NCI-H2029 (cell line): ENCODE measurements at places on chromosomes 11 and 22.

DNA sequence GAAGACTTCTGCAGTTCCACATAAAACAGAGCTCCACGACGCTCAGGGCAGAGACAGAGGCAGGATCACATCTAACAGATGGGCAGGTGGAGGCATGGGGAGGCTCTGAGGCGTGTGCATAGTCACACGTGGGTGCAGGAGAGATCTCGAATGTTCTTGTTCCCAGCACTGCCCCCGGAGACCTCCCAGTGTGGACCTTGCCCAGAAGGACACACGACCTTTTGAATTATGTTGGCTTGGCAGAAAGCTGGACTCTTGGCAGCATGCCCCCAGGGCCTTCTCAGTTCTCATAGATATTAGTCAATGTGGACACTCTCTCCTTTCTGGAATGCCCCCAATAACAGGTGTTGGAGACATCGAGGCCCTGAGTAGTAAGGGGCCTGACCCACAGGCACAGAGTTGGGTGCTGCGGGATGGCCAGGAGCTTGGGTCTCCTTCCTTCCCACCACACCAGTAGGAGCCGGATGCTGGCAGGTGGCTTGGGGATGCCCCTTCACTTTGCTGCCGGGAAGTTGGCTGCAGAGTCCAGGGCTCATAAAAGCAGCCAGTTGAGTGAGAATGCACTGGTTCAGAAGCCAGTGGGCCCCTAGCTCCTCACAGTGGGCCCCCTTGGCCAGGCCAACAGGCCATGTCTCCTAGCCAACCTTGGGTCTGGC lies 12.1 kb downstream of the MYEOV start:
- no peak for DNase-seq

GRCh38 chr11:59669611-59670009 lies 773 bp upstream of the PATL1 start:
- DNase-seq = no peak

- peak; percentile 29 for DNase-seq
Measured at GRCh38 chr11:132137981-132138313, 767.5 kb downstream of the NTM start.

GRCh38 chr11:78921509-78921908 lies 346.8 kb upstream of the NARS2 start:
- DNase-seq = no peak

DNA sequence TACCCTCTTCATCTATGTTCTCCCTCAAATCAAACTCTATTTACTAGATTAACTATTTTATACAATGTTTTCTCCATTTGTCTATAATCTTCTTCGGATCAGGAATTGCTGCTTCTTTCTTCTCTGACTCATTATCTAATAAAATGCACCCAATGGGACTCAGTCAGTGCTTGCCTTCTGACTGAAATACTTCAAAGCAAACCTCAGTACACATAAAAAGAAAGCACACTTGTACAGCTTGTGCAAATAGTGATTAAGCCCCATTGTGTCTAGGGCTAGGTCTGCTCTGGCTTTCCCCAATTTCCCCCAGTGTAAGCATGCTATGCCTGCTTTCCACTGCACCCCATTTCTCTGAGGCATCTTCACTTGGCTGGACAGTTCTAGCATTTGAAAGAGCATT lies 118.6 kb upstream of the C11orf87 start:
- peak; percentile 1 for DNase-seq

DNA sequence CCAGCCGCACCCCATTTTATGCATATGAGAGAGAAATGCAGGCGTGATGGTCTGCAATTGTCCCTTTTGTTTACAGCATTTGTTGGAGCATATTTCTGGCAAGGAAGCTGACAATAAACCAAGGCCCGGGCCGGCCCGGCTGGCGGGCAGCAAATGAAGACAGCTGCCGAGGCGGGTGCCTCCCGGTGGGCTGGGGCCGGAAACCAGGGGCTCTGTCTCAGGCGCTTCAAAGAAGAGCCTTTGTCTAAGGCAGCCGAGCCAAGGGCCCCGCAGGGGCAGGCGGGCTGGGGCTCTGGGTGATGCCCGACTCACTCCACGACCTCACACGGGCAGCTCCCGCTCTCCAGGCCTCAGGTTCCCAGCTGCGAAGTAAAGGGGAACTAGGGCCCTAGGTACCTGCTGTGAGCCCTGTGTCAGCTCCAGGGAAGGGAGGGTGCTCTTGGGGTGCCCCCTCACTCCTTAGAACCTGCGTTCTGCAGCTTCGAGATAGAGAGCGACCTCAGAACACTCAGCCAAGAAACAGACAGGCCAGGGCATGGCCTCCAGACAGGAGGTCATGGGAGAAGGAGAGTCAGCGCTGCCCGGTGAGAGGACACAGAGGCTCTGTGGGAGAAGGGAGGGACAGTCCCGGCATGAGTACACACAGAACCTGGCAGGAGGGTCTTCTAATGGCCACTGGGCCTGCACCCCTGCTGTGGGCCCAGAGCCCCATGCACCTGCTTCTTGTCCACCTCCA lies 2.4 kb downstream of the LINC01488 start:
- no peak for DNase-seq

DNA sequence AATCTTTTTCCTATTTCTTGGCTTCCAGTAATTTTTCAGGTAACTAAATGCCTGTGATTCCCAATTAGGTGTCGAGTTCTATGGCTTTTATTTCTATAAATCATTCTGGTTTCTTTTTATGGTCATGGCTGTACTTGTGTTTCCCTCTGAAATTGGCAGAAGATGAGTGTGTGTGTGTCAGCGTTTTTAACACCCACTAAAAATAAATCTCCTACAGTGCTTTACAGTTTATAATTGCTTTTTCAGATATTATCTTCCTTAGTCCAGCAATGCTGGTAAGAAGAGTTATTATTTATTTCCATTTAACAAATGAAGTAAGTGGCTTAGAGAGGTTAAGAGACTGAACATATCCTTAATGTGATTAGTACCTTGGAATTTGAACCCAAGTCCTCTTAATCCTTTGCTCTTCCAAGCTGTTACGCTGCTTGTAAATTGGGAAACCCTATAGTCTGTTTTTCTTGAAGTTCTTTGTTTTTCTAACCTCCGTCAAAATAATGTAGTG lies 125.2 kb downstream of the TEAD1 start:
- peak; percentile 23 for DNase-seq

- DNase-seq = no peak
Measured at GRCh38 chr11:6926208-6927029, at the start of gene ZNF215. Gene ZNF215, plus strand, starts transcription at chr11:6926426. Its CDS starts 5,847 bp downstream, at chr11:6932273.

GRCh38 chr11:107928767-107929507 lies 689 bp downstream of the RAB39A start:
- peak; percentile 41 for DNase-seq

DNA sequence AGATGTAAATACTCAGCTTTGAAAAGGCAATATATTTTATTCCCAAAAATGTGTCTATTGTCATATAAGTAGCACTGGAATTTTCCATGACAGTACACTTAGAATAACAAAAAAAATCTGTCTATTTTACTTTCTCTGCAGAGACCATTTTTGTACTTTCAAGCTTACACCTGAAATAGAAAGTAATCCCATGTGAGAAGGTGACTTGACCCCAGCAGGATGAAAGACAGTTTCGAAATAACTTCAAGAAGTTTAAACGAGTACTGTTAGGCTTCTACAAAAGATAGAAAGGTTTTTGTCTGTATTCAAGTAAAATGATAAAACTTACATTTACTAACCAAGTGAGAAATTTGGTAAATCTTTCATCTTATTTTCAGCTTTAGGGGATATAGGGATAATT lies 259.9 kb upstream of the CTSC start:
- DNase-seq = no peak

DNA sequence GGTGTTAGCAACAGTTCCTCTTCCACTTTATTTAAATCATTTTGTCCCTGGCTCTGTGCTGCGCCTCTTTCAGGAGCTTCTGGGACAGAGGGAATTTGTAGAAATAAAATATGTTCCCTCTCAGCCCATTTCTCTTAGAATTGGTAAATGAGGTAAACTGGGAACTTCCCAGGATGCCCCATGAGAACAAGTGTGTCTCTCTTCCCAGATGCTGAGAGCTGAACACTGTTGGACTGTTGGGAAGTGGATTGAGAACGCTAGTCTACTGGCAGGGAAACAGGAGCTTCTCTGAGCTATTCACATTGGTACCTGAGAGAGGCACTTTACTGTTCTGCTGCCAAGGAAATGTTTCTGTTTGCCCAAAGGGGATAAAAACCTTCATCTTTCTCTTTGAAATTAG lies 4.0 kb downstream of the CRY2 start:
- no peak for DNase-seq

DNA sequence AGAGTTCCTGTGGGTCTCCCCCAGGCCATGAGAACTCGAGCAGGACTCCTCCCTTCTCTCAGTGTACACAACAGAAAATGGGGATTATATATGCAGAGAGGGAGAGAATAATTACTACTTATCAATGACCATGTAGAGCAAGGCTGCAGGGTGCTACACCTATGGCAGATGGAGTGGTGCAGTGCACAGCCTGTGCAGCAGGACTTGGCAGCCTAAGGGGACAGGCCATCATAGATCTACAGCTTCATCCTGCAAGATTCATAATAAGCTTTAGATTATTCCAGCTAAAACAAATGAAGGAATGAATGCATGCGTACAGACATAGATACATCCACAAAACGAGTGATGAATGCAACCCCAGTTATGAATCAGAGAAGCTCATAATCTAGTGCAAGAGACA lies 8.4 kb upstream of the TP53I11 start:
- DNase-seq = no peak

DNA sequence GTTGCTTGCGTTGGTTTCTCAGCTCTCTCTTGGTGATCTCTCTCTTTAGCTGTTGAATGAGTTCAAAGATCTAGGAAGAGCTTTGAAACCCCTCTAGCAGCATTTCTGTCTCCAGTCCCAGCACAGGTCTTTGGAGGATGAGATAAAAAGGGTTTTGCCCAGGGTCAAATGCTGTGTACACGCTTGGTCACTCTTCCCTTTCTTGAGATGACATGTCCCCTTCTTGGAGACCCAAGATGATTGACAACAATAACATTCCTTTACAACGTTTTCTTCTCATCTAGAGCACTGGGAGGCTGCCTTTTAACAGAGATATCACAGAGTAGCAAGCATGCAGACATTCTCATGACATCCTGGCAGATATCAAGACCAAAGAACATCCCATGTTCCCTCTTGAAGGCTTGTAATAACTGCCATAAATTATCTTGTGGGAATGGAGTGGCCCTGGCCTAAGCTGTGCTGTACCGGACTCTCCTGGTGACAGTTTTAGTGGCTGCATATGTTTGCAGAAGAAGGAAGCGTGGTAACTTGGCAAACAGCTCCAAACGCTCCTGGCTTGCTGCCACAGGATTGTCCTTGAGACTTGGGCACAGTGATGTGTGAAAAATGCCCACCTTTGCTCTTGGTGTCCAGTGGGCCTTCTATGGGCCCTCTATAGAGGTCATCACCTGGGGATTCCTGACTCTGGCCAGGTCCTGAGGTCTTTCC lies 107.8 kb downstream of the PTPRJ start:
- DNase-seq = peak; percentile 80

DNA sequence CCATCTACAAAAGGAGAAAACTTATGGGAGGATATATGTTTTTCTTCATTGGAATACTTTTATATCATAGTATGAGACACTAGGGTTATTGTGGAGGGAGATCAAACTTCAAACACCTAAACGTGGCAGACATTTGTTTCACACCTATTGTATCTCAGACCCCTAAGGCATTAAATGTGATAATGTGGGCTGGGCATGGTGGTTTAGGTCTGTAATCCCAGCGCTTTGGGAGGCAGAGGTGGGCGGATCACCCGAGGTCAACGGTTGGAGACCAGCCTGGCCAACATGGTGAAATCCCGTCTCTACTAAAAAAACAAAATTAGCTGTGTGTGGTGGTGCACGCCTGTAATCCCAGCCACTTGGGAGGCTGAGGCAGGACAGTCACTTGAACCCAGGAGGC lies 75.5 kb downstream of the PRR5L start:
- DNase-seq = no peak

- DNase-seq = no peak
Measured at GRCh38 chr11:102179371-102179770, 69.1 kb downstream of the YAP1 start.

DNA sequence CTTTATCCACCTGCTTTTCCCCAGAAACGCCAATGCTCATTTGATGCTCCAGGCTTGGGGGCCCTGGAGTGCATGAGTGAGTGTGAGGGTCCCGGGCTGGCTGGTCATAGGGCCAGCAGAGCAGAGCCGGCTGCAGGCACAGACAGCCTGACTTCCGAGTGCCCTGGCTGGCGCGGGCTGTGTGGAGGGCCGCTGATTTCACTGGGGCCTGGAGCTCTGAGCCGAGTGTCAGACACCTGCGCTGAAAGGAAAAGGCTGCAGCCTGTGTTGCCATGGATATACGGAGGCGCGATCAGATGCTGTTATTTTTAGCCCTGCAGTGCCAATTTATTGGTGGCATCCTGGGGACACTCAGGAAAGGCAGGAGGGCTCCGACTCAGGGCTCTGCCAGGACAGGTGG lies 87.6 kb downstream of the ST3GAL4 start:
- DNase-seq = no peak

GRCh38 chr11:33835143-33835878 lies 56.6 kb downstream of the LMO2 start:
- no peak for DNase-seq

DNA sequence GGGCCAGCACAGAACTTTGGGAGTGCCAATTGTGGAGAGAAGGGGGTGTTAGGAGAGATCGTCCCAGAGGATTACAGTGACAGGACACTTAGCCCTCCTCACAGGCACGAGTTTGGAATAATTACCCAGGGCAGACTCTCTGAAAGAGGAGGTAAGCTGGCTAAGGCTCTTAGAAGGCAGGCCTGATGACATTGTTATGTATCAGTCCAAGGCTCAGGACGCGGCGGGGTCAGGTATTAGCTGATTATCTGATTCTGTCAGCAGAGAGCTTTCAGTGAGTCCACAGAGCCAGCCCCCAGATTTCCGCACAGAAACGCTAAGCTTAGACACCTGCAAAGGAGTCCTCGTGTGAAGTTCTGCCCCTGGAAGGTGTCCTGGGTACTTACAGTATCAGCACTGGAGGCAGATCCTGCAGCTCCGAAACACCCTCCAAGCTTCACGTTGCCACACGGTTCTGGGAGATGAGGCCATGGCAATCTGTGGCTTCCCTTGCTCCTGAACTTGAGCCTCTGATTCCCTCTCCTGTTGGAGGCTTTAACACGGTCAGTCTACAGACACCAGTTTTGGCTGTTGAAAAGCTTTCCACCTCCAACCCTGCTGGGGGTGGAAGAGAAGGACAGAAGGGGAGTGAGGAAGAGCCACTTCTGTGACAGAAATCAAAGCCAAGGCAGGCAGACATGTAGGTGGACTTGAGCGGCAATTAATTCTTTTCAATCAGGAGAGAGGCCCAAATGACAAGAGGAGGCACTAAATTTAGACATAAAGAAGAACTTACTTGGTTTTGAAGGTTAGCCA lies 123.6 kb upstream of the CADM1 start:
- DNase-seq = no peak

- peak; percentile 17 for DNase-seq
Measured at GRCh38 chr11:79461144-79461543, 20.3 kb upstream of the TENM4 start.

DNA sequence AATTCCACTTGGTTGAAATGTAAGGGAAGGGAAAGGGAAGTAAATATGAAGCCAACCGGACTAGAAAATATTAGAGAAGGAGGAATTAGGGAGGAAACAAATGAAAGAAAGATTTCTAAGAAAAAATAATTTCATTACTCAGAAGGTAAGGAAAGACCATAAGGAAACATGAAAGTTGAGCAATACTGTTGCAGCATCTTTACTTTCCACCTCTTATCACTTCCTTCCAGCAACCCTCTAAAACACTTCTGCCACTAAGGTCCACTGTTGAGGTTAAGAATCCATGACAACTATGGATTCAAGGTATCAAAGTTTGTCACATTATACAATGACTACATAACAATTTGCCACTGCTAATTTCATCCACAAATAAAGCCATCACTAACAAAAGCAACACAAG lies 308.6 kb downstream of the DLG2 start:
- no peak for DNase-seq

- DNase-seq = peak; percentile 68
Measured at GRCh38 chr22:40009292-40009774, 14.6 kb downstream of the FAM83F start.
